ENCODE measurements at places on chromosomes 3 and 15. TPM values are rescaled to one million over a fixed set of nuclear protein-coding genes. Genes with fewer than 3 reads are reported as not detected.

The CDAN1 gene
- 6.0 TPM for polyA plus RNA-seq

The ANKRD34C gene
- polyA plus RNA-seq = not detected

The PCBP4 gene
- polyA plus RNA-seq = 14.1 TPM

The DNAJB11 gene
- 85.6 TPM for polyA plus RNA-seq

The LRRC49 gene
- 6.9 TPM for polyA plus RNA-seq

The TMEM266 gene
- 0.42 TPM for polyA plus RNA-seq

The PTPRG gene
- 24.4 TPM for polyA plus RNA-seq

The CLDN18 gene
- 0.19 TPM for polyA plus RNA-seq

The PYGO1 gene
- polyA plus RNA-seq = 0.18 TPM

Data from GM23338 (cell line).